ENCODE measurements at places on chromosomes 16 and 17.

GRCh38 chr17:20267459-20267842 lies 199.9 kb downstream of the LGALS9B start:
- peak; percentile 16 for DNase-seq

GRCh38 chr16:83205896-83206295 lies 579.1 kb downstream of the CDH13 start:
- peak; percentile 63 for DNase-seq

DNA sequence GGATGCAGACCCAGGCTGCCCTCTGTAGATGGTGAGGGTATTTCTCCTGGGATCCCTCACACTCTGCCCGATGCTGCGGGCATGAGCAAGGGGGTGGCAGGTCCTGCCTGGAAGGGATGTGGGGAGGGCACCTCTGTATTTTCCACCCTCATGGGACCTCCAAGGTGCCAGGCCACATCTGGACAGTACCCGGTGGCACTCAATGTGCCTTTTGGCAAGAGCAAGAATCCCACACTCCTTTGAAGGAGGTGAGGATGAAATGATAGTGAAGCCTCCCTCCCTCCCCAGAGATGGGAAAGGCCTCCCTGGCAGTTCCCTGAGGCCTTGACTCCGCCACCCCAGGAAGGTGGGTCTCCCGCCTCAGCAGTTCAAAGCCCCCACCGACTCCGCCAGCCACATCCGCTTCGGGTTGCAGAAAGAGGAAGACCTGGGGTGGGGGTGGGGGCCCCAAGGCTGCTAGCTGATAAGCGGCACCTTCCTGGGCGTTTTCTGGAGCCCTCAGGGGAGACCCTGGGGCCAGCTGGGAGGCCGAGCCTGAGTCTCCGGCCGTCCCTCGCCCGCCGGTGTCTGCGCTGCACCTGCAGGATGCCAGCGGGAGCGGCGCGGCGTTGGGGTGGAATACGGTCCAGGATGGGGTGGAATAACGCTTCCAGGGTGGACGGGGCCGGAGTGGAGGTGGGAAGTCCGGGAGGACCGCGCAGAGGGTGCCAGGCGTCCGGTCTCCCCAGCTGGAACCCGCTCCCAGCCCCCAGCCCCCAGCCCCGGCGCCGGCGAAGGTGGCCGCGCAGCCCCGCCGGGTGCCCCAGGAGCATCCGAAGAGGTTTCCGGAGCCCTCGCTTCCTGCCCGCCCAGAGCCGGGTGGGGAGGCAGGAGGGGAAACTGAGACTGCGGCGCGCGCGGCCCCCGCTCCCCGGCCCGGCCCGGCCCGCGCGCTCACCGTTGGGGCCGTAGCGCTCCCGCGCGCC lies 718 bp downstream of the ATP2A3 start:
- DNase-seq = no peak

- no peak for DNase-seq
Observed at GRCh38 chr17:74647871-74648672, 24.5 kb upstream of the CD300E start.

- peak; percentile 74 for DNase-seq
Observed at GRCh38 chr17:40362696-40363110, 1.8 kb downstream of the GJD3 start.

DNA sequence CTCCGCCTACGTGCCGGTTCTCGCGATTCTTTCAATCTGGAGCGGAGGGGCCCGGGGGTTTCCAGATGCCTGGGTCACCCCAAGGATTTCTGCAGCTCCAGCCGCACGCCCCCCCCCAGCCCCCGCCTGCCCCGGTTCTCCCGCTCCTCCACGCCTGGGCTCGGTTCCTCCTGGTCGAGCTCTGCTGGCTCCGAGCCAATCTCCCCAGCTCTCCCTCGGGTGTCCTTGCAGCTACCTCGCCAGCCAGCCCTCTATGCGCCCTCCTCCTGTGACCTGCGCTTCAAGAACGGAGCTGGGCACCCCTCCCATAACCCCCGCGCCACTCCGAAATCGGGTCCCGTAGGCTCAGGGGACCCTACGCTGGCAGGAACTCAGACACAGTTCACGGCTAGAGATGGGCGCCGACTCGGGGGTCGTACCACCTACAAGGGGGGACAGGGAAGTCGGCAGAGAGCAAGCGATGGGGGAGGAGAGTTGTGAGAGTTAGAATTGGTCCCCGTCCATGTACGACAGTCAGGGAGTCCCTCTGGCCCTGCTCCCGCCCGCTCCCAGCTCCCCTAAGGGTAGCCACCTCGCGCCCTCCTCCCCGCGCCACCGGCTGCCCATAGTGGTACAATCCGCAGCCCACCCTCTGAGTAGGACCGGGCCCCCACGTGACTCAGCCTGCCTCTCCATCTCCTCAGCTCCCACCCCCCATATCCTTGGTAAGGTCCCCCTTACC lies 961 bp downstream of the FGF11 start:
- DNase-seq = no peak
